ENCODE measurements at places on chromosomes 5 and 9.

DNA sequence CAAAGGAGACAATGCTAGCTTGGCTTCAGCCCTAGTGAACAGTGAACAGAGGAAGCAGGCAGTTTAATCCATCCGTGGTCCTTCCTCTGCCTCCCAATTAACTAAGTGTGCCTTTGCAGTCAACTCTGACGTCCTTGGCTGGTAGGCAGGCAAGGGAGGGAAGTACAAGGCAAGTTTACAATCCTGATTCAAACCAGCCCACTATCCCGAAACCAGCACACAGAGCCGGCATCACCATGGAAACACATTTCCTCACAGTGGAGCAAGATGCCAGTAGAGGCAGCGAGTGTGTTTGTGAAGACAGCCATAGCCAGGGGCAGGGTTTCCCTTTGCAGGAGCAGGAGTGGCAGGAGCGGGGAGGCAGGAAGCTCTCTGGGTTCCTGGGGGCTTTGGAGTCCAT, 73.9 kb downstream of the GOLPH3 start:
- DNase-seq, result no peak

GRCh38 chr5:179295778-179296149, 49.5 kb downstream of the ADAMTS2 start:
- no peak for DNase-seq

- DNase-seq, result no peak
Measured at GRCh38 chr9:133274236-133275104, 531 bp downstream of the ABO start.

GRCh38 chr9:136532799-136533774, 12.8 kb downstream of the NOTCH1 start:
- peak; percentile 34 for DNase-seq

DNA sequence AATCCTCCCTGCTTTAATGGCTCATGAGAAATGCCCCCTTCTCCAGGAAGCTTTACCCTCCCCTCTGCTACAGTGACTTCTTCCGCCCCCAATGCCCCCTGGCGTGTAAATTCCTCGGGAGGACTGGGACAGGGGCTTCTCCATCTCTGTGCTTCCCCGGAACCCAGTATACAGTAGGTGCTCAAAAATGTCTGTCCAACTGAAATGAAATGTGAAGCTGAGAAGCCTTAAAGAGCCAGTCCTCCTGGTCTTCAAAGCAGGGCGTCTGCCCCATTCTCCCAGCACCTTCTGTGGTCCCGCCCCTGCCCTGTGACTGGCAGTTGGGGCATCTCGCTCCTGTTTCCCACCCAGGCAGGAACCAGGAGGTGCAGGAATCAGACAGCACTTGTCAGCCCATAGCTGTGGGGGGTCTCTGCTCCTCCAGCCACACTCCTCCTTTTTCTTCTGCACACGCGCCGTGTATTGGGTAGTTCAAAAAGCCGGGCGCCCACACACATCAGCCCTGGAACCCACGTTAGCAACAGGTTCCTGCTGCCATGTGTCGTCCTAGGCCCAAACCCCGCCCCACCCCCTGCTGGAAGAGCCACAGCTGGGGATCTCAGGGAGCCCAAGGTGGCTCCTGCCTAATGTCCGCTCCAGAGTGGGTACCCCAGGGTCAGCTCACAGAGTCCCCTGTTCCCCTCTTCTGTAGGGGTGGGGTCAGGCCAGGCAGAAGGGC, 16.0 kb downstream of the FIBCD1 start:
- no peak for DNase-seq

- DNase-seq, result no peak
Measured at GRCh38 chr5:171707442-171707792, 78.2 kb upstream of the SMIM23 start.

GRCh38 chr5:98275980-98276379, 497.5 kb upstream of the RGMB start:
- no peak for DNase-seq

DNA sequence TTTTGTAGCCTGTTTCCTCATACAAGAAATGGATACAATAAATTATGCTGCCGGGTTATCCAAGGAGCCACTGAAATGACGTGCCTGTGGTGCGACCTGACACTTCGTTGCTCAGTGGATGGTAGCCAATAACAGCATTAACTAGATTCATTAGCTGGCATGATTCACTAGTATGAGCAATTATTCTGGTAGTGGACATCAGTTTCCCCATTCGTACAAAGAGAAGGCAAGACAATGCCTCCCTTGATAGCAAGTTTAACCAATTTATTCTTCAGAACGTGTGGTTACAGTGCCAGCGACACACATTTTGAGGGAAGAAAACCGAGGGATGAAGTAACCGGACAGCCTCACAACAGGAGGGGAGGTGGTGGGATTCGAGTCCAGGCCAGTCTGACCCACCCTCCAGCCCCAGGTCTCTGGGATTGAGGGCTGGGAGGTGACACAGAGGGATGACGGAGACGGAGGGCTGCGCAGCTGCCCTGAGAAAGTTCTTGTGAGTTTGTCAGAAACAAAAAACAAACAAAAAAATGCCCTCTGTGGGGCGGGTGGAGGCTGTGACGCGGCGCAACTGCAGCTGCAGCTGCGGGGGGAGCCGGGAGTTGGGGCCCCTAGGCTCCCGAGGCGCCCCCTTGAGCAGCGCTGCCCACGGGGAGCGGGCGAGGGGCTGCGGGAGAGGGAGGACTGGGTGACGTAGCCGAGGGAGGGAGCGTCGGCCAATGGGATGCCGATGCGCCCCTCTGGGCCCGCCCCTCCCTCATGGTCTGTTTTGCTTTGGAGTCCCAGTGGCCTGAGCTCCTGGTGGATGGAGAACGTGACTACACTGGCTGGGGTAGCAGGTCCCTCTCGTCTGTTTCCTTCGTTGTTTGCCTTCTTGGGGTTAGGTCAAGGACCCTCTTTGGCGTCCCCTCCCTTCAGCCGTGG, 10.9 kb downstream of the LHX2 start:
- no peak for DNase-seq

- no peak for DNase-seq
Measured at GRCh38 chr9:99726758-99727157, 94.9 kb upstream of the NR4A3 start.

GRCh38 chr9:106619211-106619610, 243.8 kb upstream of the ZNF462 start:
- DNase-seq, result no peak

- no peak for DNase-seq
Measured at GRCh38 chr5:154878642-154879335, 20.4 kb downstream of the CNOT8 start.

GRCh38 chr5:151902215-151902614, 22.4 kb downstream of the GLRA1 start:
- no peak for DNase-seq

DNA sequence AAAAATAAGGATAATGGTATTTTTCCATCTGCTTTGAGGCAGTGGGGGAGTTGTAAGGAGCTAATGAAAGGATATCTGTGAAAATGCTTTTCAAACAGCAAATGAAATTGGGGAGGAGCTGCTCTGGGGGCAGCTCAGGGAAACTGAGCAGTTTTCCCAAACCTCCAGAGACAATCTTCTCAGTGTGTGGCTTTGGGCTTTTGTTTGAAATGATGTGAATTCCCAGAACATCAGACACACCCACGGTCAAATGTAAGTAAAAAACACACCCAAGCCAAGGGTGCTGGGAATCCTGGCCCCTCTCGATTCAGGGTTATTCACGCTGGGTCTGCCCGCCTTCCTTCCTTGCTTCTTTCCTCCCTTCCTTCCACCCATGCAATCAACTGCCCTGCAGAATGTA, 512.6 kb downstream of the BNC2 start:
- DNase-seq, result no peak

DNA sequence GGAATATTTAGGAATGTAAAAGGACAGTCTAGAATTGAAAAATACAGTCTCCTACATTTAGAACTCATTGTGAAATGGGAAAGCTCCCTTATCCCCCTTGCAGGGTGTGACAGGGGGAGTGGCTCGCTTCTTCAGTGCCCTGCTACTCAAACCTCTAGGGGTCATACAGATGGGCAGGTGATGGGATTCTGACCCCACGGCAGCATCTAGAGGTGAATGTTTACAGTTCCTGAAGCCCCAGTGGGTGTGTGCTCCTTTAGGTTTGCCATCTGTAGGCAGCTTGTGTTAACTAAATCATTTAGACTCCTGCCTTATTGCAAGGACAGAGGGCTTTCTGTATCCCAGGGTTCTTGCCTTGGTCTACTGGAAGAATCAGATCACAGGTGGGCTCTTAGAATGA, 271.0 kb upstream of the MPDZ start:
- DNase-seq, result no peak

DNA sequence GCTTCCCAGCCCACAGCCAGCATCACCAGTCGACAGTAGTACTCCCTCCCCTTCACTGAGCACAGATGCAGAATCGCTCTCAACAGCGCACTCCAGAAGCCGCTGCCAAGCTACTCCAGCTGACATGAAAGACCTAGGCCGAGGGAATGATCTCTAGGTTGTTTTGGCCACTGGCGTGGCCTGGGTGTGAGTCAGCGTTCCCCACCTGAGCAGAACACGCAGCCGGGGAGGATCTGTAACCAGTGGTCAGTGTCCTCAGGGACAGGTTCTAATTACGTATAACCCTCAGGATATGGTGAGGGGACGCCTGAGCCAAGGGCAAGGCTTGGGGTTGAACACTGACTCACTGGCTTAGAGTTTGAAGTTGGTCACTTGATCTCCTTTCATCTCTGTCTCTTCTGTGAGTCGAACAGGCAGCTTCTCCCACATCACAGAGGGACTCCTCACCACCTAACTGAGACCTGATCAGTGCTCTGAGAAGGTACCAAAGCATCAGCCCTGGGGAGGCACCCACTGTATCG, 76.9 kb upstream of the IL17B start:
- DNase-seq, result no peak

GRCh38 chr5:96885518-96886338, 9.4 kb downstream of the ERAP2 start:
- no peak for DNase-seq

DNA sequence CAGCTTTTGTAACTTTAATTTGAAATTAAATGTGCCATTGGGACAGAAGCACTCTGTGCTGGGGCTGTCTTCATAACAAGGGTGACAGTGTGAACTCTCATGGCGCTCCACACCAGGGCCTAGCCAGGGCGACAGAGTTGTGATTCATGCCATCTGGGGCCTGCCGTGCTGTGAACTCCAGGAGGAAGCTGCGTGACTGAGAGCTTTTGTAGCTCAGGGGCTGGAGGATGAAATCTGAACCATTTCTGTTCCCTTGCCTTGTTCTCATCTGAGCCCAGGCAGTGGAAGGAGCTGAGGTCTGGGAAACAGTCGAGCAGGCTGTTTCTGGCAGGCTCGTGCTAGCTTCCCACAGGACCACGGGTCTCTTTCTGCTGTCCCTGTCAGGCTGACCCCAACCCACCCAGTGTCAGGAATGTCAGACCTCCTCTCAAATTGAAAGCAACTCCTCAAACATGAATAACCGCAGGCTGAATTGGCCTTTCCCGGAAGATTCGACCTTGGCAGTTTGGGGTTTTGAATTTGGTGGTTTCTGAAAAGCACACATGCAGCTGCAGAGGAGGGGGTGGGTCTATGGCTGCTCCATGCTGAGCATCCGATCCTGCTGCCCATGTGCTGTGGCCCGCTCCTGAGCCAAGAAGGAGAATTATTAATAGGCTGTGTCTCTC, 69.2 kb upstream of the RPS23 start:
- DNase-seq, result no peak

DNA sequence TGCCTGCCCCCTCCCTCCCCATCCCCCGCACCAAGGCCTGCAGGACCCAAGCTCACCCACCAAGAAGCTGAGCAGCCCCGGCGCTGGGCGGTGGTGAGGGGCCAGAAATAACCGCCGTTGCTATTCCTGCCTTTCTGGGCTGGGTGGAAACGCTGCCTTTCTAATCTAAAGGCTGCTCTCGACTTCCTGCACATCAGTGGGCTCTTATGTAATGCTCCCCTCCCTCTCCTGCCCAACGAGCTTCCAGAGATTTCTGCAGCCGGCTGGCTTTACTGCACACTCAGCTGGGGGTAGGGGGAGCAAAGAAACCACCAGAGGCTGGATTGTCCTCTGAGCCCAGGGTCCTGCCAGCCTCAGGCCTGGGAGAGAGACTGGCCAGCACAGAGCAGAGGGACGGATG, 6.9 kb upstream of the EGR1 start:
- no peak for DNase-seq

GRCh38 chr9:135890190-135891026, 16.9 kb downstream of the CAMSAP1 start:
- DNase-seq, result no peak

DNA sequence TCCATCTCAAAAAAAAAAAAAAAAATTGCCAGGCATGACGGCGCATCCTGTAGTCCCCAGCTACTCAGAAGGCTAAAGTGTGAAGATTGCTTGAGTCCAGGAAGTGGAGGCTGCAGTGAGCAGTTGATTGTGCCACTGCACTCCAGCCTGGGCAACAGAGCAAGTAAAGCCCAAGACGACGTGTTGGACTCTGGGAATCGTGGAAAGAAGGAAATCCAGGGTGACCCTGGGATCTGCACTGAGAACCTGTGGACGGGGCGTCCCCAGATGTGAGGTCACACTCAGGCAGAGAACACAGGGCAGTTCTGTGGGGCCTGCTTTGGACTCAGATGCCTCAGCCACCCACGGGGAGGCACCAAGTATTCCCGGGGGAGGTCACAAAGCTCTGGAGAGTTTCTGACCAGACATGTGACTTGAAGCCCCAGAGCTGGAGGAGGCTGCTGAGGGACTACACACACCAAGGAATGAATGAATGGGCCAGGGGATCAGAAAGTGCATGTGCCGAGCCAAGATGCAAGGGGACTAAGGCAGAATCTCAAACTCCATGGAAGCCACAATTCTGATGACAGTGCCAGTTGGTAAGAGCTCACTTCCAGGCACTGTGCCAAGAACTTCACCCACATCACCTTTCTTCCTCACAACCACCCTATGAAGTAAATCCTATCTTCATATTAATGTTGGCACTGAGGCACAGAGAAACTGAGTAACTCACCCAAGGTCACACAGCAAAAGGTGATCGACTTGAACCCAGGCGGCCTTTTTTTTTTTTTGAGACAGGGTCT, 12.9 kb downstream of the DYNC2I2 start:
- DNase-seq, result no peak

- DNase-seq, result no peak
Measured at GRCh38 chr5:55665065-55665464, 47.1 kb downstream of the SLC38A9 start.

- no peak for DNase-seq
Measured at GRCh38 chr9:93116072-93116961, 17.7 kb downstream of the NINJ1 start.

- no peak for DNase-seq
Measured at GRCh38 chr9:88972401-88972800, 18.9 kb upstream of the S1PR3 start.

GRCh38 chr9:38232895-38233294, 159.6 kb upstream of the ALDH1B1 start:
- no peak for DNase-seq

DNA sequence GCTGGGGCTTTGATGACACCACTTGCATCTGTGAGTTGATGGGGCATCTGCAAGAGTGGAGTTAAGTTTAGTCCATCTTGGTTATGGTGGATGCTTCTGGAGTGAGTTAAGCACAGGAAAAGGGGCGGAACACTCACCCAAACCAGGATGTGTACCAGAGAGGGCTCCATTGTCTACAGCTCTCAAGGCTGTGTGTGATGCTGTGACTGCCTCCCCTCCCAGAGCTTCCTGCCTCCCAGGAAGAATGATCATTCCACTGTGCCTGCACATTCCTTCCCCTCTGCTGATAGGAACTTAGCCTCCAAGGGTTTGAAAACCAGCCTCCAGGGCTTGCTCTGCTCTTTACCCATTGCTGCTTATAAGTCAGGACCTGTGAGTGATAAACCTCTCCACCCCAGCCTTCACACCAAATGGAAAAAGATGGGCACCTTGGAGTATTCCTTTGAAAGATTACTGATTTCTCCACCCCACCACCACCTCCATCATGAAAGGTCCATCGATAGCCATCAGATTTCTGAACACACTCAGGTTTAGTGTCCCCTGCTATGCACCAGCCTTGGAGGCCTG, 160.1 kb upstream of the SPRY4 start:
- no peak for DNase-seq

Data from activated naive CD4-positive, alpha-beta T cell (primary cell).